ENCODE measurements at places on chromosomes 6 and 20. TPM values are rescaled to one million over a fixed set of nuclear protein-coding genes. Genes with fewer than 3 reads are reported as not detected.

The RNGTT gene
- 18.0 TPM for total RNA-seq

The C6orf118 gene
- total RNA-seq, result not detected

The LST1 gene
- not detected for total RNA-seq

The TMEM170B gene
- total RNA-seq, result 1.9 TPM

The FAM217A gene
- total RNA-seq, result not detected

The SPEF1 gene
- 0.12 TPM for total RNA-seq

The MUC21 gene
- total RNA-seq, result not detected

The ACOT8 gene
- 32.9 TPM for total RNA-seq

The ABCC10 gene
- 20.3 TPM for total RNA-seq

The OXT gene
- not detected for total RNA-seq

The FKBP5 gene
- 4.9 TPM for total RNA-seq

The SUMO4 gene
- 1.3 TPM for total RNA-seq

The SMOC2 gene
- total RNA-seq, result 0.25 TPM

The C20orf204 gene
- total RNA-seq, result 0.75 TPM

The ECT2L gene
- under 0.01 TPM for total RNA-seq
